ENCODE measurements at places on chromosomes 7 and 10.

DNA sequence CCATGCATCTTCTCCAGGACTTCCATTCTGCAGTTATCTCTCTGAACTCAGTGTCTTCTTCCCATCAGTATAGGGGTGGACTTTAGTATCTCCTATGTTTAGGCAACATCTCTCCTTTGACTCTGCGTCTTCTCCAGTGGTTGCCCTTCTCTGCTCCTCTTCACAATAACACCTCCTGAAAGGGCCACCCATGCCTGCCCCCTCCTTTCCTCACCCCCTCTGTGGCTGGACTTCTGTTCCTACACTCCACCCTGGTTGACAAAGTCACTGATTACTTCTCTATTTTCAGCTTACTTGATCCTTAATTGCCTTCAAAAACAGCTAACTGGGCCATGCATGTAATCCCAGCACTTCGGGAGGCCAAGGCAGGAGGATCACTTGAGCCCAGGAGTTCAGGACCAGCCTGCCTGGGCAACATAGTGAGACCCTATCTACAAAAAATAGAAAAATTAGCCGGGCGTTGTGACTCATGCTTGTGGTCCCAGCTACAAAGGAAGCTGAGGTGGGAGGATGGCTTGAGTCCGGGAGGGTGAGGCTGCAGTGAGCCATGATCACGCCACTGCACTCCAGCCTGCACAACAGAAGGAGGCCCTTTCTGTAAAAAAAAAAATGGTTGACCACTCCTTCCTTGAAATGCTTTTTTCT lies 13.7 kb downstream of the SRGN start:
- no peak for DNase-seq

GRCh38 chr7:155222573-155222972 lies 75.1 kb upstream of the INSIG1 start:
- DNase-seq: no peak

DNA sequence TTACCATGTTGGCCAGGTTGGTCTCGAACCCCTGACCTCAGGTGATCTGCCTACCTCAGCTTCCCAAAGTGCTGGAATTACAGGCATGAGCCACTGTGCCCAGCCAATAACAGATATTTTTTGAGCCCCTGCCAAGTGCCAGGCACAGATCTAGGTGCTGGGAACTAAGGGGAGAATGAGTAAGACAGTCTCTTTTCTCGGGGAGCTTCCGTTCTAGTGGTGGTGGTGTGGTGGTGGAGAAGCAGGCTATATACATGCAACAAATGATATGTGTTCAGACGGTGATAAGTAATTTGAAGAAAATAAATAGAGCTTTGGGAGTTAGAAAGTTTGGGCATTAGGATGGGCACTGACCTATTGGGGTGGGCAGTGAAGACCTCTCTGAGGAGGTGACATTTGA lies 76.7 kb upstream of the VKORC1L1 start:
- no peak for DNase-seq

DNA sequence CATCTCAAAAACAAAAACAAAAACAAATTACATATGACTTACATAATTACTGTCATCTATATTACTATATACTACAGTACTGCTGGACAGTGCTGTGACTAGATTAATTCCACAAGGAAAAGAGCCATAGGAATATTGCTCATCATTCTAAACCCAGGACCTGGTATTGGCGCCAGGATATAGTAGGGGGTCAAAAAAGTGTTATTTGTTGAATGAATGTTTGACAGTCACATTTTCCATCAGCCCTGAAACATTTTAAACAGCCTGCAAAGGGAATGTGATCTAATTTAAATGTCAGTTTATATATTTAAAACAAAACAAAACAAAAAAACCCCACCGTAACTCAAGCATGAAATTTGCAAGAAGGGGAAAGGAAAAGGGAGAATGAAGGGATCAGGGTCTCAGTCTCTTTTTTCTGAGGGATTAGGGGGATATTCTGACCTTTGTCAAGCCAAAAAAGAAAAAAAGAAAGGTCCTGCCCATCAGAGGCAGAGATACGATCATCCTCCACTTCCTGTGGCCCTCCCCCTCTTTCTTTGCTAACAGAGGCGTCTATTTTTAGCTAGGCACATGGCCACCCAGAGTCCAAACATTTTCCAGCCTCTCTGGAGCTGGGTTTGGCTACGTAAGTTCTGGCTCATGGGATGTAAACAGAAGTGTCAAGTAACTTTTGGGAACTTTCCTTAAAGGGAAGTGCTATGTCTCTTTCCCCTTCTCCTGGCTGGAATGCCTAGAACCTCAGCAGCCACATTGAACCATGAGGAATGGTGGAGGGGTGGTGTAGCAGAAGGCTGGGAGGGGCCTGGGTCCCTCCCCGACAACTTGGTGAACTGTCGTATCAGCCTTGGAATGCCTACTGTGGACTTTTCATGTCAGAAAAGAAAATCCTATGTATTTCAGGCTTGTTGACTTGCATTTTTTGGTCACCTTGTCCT lies 44.6 kb upstream of the DLG5 start:
- DNase-seq: no peak

- DNase-seq: no peak
These were observed 48.4 kb downstream of the DNAJB9 start for GRCh38 chr7:108618056-108618455.

- no peak for DNase-seq
These were observed 505.6 kb upstream of the MKI67 start for GRCh38 chr10:128631801-128632241.

DNA sequence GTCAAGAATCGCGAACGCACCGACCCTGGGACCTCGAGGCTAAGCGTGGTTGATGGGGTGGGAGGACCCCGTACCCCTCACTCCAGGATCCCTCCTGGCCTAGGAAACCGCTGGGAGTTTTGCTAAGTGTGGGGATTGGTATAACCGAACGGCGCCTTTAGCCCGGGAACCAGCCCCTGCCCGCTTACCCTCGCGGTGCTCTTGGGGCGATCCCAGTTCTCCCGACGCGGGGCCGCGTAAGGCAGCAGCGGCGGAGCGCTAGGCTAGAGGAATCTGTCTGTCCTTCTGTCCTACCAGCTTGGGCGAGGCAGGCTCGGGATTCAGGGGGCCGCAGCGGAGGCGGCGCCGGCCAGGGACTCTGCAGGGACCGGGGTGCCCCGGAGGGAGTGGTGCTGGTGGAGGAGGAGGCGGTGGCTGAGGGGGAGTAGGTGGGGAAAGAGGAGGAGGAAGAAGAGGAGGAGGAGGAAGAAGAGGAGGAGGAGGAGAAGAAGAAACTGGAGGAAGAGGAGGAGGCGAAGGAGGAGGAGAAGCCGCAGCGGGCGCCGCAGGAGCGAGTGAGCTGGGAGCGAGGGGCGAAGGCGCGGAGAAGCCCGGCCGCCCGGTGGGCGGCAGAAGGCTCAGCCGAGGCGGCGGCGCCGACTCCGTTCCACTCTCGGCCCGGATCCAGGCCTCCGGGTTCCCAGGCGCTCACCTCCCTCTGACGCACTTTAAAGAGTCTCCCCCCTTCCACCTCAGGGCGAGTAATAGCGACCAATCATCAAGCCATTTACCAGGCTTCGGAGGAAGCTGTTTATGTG lies 439 bp upstream of the EMX2 start:
- no peak for DNase-seq

GRCh38 chr7:76267107-76267893 lies 35.2 kb upstream of the HSPB1 start:
- DNase-seq: no peak

- no peak for DNase-seq
These were observed 179.0 kb downstream of the PTEN start for GRCh38 chr10:88042160-88043100.

GRCh38 chr10:47051741-47052238 lies 140.6 kb downstream of the PTPN20 start:
- no peak for DNase-seq

DNA sequence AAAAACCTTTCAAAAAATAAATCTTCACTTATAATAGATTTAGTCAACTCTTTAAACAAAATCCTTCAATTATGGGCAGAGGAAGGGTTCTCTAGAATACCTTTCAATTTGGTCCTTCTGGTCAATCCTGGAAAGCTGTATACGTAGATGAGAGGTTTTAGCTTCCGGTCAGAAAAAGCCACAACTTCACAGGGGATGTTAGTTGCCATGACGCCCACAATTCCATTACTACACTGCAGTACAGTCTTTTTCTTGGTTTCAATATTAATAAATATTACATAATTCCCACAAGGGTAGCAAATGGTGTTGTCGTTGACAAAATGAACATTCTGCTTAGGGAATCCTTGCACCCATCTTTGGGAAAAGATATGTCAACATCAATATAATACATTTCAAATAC lies 1.7 kb downstream of the CFAP43 start:
- DNase-seq: no peak

GRCh38 chr10:24887855-24888231 lies 64.6 kb downstream of the PRTFDC1 start:
- no peak for DNase-seq

DNA sequence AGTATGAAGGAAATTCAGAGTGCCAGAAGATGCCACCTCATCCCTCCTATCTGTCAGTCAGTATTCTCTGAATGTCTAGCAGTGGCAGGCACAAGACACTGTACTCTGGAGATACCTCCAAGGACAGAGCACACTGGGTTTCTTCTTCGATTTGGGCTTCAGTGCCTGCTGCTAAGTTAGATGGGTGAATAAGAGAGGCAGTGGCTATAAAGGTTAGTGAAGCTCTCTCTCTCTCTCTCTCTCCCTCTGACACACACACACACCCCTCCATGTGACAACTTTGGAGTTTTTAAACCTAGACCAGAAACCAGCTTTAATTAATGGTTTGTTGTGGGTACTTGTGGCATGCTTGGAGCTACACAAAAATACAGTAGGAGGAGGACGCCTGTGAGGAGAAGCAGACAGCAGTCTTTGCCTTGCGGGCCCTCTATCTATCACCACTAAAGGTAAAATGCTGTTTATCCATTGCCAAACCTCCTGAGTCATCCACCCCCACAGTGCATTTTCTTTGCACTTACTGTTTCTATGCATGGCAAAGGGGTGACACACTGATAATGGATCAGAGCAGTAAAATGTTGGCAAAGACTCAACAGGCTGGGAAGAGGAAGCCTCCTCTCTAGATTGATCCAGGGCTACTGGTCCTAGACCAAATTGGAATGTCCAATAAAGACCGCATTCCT lies 102.5 kb downstream of the TRIL start:
- no peak for DNase-seq

GRCh38 chr10:124446830-124447750 lies 2.7 kb downstream of the NKX1-2 start:
- no peak for DNase-seq

- DNase-seq: no peak
These were observed 78.0 kb downstream of the COL13A1 start for GRCh38 chr10:69879634-69880257.

- no peak for DNase-seq
These were observed 264.7 kb downstream of the PAXIP1 start for GRCh38 chr7:154738216-154738615.

- DNase-seq: no peak
These were observed 121.7 kb downstream of the DOCK4 start for GRCh38 chr7:112084520-112084971.

DNA sequence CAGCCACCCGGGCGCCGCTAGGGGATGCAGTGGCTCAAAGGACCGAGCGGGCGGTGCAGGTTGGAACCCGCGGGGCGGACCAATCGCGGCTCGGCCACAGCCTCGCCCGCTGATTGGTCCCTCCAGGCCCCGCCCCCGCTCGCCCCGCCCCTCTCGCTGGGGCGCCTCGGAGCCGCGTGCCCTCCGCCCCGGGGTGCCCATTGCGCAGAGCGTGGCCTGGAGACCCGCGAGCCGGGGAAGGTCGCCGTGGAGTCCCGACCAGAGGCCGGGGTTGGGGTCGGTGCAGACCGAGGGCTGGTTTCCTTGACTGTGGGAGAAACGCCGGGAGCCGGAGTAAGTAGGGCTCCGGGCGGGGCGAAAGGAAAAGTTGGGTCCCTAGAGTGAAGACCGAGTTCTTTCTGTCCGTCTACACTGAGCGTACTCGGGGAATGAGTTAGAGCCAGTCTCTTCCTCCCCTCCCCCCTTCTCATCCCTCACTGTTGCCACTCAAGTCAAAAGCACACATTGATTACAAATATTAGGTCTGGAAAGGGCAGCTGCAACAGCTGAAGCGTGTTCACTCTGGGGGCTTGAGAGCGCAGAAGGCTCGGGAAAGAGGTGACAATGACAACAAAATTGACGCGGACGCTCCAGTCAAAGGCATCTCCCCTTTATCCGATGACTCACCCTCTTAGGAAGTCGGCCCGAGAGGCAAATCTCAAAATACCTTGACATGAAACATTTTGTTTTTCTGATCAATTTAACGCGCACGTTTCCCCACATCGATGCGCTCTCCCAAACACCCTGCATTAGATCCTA lies 843 bp upstream of the GATA3 start:
- peak; percentile 88 for DNase-seq

GRCh38 chr7:138495485-138495884 lies 35.4 kb downstream of the TRIM24 start:
- DNase-seq: no peak

- DNase-seq: no peak
These were observed 51.0 kb upstream of the NKX6-2 start for GRCh38 chr10:132836832-132837540.

DNA sequence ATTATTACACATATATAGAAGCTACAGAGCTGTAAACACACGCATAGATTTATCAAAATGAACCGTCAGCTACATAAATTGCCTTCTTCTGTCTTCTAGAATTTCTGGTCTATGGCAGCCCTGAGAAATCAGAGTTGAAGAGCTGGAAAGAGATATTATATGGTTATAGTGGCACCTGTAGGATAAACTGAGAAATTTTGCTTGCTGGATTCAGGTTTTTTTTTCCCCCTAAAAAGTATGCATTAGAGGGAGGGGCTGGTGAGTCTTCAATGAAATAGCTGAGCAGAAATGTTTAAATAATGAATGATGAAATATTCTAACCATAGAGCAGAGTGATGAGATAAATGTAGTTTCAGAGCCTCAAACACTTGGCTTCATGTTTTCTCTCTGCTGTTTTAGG lies 78.0 kb upstream of the DYNC1I1 start:
- no peak for DNase-seq

DNA sequence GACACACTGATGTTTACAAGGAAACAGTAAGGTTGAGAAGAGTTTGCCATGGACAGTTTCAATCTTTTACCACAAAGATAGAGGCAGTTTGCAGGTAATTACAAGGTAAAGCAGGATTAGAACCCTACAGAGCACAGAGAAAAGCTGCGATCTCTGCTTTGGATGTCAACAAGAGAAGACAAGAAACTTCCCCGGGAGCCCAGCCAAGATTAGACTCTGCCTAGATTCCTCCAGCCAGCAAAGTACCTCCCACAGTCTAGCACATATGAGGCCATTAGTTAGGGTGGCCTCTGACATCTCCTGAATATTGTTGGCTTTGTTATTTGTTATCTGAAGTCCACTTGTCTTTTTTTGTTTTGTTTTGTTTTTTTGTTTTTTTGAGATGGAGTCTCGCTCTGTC lies 178.1 kb downstream of the CALN1 start:
- DNase-seq: no peak

- DNase-seq: no peak
These were observed 121.6 kb downstream of the SH2D4B start for GRCh38 chr10:80659289-80659688.
